ENCODE measurements at places on chromosomes 13 and 19.

DNA sequence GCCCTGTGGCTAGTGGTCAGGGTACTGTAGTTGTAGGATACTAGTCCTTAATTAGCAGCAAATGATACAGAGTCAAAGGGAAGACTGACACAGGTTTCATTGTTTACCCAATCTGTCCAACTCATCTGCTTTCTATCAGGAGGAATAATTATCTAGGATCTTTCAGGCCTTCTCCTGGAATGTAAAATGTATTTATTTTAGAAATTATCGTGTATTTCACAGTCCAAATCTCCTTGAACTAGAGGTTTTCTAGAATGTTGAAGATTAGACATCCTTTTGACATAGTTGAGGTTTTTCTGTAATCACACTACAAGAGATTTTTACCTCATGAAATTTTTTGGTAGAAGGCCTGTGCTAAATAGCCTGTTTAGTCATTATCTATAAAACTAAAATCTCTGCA lies 1694.8 kb upstream of the PCDH20 start:
- DNase-seq = no peak

- no peak for DNase-seq
These were observed 7.2 kb downstream of the CARS2 start for GRCh38 chr13:110698689-110699088.

- no peak for DNase-seq
These were observed 48.8 kb downstream of the IRS2 start for GRCh38 chr13:109737606-109738005.

DNA sequence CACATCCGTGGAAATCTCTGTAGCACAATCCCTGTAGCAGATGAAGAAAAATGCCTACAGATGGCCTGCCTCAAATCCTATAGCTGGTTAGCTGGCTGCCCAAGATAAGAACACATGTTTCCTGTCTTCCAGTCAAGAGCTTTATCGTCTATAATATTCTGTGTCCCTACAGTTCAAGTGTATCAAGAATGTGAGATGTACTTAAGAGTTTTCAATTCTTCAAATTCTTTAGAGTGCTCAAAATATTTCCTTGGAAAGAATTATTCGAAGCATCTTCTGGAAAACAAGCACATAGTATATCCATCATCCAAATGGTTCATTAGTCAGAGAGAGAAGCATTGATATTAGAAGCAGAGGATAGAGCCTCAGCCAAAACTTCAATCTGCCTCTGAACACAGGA lies 239.8 kb downstream of the COG6 start:
- DNase-seq = peak; percentile 65

GRCh38 chr19:7507884-7508283 lies 8.0 kb upstream of the ZNF358 start:
- DNase-seq = no peak

DNA sequence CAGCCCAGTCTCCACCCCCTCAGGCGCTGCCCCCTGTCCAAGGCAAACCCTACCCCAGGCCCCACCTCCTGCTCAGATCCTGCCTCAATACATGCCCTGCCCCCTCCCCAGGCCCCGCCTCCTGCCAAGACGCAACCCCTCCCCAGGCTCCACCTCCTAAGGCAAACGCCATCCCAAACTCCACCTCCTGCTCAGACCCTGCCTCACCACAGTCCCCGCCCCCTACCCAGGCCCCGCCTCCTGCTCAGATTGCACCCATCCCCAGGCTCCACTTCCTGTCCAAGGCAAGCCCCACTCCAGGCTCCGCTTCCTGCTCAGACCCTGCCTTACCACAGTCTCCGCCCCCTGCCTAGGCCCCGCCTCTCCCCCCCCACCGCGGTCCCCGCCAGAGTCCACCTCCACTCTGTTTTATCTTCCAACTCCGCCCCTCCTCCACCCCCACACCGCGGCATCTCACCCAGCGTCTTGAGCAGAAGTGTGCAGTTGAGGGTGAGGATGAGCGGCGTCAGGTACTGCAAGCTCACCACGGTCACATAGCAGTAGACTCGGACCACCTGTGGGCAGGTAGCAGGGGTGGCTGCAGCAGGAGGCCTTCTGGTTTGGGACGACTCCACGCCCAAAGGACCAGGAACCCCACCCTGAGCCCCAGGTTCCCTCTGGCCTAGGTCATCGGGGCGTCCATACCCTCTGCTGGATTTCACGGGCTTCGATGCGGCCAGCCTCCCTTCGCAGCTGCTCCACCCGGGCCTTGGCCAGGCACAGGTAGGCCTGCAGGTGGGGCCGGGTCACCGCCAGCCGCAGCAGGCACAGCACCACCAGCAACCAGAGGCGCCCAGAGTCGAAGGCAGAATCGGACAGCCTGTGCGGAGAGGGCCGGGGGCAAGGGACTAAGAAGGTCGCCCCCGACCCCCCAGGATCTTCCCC lies 17.7 kb downstream of the TMEM161A start:
- peak; percentile 64 for DNase-seq

GRCh38 chr19:29771708-29772414 lies 39.9 kb upstream of the CCNE1 start:
- DNase-seq = peak; percentile 4

DNA sequence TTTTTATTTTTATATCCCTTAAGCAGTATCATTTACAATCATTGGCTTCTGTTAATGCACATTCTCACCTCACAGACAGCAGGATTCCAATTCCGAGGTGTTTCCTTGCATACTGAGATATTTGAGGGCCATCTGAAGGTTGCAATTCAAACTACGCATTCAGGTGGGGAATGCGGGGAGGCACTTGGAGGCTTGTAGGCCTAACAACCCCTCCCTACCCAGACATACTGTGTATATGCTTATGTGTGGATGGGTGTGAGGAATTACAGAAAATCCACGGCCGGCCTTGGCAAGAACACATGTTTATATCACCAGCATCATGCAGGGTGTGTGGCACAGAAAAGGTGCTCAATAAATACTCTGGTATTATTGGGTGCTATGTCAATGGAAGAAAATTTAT lies 43.3 kb upstream of the PCDH8 start:
- DNase-seq = no peak

DNA sequence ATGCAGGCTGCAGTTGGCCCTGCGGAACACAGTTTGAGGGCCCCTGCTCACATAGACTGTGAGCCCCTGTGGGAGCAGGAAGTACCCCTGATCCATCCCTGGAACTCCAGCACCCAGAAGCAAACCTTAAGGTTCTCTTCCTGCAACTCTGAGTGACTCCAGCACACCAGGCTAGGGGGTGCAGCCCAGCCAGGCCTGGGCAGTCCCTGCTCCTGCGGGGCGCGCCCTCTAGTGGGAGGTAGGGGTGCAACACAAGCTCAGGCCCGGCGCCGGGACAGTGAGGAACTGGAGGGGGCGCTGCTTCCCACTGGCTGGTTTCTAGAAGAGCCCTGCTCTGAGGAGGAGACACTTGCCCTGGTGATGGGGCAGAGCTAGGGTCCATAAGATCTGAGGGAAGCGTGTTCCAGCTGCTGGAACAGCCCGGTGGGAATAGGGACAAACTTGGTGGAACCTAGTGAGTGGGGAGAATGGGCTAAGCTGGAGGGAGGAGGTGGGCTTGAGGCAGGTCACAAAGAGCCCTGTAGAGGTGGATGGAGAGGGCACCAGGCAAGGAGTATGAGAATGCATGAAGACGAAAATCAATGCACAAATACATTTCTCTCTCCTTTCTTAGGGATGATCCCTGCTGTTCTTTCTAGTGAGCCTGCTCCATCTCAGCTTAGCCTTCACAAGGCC lies 5.0 kb downstream of the ZSCAN5A start:
- no peak for DNase-seq

- DNase-seq = no peak
These were observed 121.8 kb downstream of the URI1 start for GRCh38 chr19:30063650-30064347.

- DNase-seq = peak; percentile 46
These were observed 15.4 kb downstream of the FCHO1 start for GRCh38 chr19:17766543-17767131.

GRCh38 chr13:67493835-67494234 lies 263.7 kb upstream of the PCDH9 start:
- DNase-seq = no peak

DNA sequence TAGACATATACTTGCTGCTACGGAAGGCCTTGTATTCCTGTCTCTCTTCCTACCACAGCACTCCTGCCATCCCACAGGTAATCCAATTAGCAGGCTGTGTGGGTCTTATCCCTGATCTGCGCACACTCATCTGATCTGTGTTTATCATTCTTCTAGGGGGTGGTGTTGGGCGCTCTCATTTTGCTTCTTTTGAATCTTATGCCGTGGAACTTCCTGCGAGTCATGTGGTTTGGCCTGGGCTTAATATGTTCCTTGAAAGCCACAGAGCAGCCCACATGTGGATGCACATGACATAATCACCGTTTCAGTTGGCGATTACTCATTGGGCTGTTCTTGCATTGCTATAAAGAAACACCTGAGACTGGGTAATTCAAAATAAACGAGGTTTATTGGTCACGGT lies 7.5 kb downstream of the RASA3 start:
- DNase-seq = peak; percentile 46

DNA sequence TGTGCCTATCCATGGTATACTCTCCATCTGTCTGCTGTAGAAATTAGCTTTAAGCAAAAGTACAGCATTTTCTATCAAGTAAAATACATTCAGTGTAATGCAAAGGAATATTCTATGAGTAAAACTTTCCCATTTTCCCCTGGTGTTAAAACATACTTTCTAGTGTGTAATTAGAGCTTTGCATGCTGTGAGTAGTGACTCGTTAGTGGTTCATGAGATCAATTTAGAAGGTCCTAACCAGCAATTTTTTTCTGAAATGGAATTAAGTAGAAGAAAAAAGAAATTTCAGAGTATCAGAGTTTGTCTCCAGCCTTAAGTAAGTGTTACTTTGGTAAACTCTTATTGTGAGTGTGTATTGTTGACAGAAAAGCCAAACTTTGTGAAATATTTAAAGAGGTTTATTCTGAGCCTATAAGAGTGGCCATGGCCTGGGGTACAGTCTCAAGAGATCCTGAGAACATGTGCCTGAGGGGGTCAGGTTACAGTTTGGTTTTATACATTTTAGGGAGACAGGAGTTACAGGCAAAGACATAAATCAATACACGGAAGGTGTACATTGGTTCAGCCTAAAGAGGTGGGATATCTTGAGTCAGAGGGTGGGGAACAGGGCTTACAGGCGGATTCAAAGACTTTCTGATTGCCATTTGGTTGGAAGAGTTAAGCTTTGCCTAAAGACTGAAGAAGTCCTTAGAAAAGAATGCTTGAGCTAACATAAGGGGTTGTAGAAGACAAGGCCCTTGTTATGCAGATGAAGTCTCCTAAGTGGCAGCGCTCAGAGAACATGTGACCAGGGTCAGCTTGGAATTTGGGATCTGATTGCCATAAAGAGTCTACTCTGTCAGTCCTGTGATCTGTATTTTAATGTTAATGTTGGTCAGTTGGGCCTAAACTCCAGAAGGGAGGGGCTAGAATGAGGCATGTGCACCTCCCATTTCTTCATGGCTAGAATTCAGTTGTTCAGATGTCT lies 25.5 kb downstream of the FAM187B start:
- DNase-seq = no peak

DNA sequence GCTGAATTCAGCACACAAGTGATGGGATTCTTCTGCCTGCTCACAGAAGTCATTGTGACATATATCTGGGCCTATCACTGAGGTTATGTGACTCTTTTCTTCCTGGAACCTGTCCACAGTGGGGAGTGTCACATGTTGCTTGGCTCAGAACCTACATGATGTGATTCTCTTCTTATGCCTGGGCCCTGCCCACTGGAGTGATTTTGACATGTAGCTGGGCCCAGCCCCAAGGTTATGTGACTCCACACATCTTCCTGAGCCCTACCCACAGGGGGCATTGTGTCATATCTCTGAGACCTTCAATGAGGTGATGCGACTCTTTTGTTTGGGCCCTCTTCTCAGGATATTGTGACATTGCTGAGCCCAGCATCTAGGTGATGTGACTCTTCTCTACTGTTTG lies 17.4 kb upstream of the ZNF429 start:
- no peak for DNase-seq

GRCh38 chr19:45097776-45098520 lies 5.0 kb downstream of the PPP1R37 start:
- DNase-seq = peak; percentile 59

GRCh38 chr13:101868585-101869469 lies 416.4 kb downstream of the ITGBL1 start:
- no peak for DNase-seq

DNA sequence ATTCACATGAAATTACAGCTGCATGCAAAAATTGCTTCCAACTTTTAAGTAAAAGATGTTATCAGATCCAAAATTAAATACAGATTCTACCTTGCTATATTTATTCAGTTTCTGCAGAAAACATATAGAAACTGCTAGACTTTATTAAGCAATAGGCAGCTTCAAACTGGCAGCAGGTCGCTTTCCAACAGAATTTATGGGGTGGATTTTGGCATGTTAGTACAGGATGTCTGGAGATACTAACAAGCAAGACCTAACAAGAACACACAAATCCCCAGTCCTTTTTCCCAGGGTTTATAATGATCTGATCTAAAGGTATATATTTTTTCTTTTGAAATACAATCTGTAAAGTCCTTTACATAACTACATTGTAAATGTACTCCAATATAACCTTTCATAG lies 27.5 kb downstream of the TBC1D4 start:
- DNase-seq = no peak

DNA sequence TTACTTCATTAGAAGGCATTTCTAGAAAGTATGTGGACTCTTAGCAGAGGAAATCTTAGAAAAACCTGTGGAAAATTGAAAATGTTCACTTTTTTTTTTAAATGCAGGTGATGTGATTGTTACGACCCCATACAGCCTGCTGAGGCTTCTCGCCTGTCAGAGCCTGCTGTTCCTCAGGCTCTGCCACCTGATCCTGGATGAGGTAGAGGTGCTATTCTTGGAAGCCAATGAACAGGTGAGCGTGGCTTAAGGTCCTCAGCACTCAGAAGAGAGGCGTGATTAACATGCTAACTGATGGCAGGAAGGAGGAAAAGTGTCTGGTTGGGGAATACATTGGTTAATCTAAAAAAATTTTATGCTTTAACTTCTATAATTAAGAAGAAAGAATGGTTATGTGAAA lies 71.4 kb downstream of the SLC7A9 start:
- DNase-seq = no peak

DNA sequence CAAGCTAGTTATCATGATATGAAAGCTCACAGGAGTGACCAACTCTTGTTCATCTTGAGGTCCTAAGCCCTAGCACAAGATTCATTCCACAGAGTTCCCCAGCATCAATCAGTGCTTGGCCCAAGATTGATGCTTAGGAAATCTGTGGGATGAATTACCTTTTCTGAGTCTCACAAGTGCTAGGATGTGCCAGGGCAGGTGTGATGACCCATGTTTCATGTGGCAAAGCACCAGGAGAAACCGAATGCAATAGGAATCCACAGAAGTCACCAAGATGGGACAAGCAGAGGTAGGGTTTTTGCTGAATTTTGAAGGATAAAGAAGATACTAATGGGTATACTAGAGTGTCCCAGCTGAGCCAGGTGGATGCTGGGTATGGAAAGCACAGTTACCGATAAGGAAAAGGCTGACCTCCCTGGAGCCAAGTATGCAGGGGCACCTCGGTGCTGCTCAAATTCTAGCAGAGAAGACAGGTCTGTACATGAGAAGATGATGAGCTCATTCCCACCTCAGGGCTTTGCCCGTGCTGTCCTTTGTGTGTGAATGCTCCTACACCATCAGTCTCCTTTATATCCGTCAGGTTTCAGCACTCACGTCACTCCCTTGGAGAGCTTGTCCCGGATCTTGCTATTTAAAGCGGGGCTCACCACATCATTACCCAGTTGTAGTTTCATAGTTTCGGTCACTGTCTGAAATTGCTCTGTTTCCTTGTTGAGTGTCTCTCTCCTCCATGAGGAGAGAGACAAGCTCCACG lies 168.9 kb upstream of the TSC22D1 start:
- DNase-seq = no peak
